Left ventricle myocardium inferior (tissue), 1 donor: ENCODE measurements at places on chromosomes 13 and 19. TPM values are rescaled to one million over a fixed set of nuclear protein-coding genes. Genes with fewer than 3 reads are reported as not detected.

TNFSF13B gene
- 1.7 TPM for total RNA-seq

FUT3 gene
- total RNA-seq, result not detected

MEDAG gene
- total RNA-seq, result 5.9 TPM

AMER2 gene
- total RNA-seq, result not detected

SYNE4 gene
- total RNA-seq, result 0.58 TPM

ERICH4 gene
- not detected for total RNA-seq

ZNF850 gene
- total RNA-seq, result 5.2 TPM
